ENCODE measurements at places on chromosomes 6 and 20. TPM values are rescaled to one million over a fixed set of nuclear protein-coding genes. Genes with fewer than 3 reads are reported as not detected.

The TAAR5 gene
- total RNA-seq = not detected

The NNAT gene
- total RNA-seq = not detected

The SLC17A9 gene
- total RNA-seq = 19.2 TPM

The GPSM3 gene
- 11.6 TPM for total RNA-seq

The BCL2L1 gene
- 212 TPM for total RNA-seq

The ITPR3 gene
- 98.4 TPM for total RNA-seq

The TAP2 gene
- 20.1 TPM for total RNA-seq

The PAK5 gene
- not detected for total RNA-seq

The DDX43 gene
- total RNA-seq = 0.66 TPM

The OGFRL1 gene
- total RNA-seq = 27.9 TPM

The CDC40 gene
- 36.3 TPM for total RNA-seq

The FERMT1 gene
- 6.5 TPM for total RNA-seq

The BPHL gene
- total RNA-seq = 13.9 TPM

The MEP1A gene
- not detected for total RNA-seq

The SLC25A27 gene
- total RNA-seq = 4.2 TPM

The HMGCLL1 gene
- not detected for total RNA-seq

The TNFRSF21 gene
- total RNA-seq = 26.5 TPM

The DDO gene
- total RNA-seq = not detected

The PMEPA1 gene
- total RNA-seq = 11.3 TPM

The THBD gene
- total RNA-seq = 38.6 TPM

The SRSF3 gene
- 550 TPM for total RNA-seq

The SLC35D3 gene
- total RNA-seq = not detected

The DSP gene
- 0.22 TPM for total RNA-seq

The OLIG3 gene
- total RNA-seq = not detected

The FOXQ1 gene
- under 0.01 TPM for total RNA-seq

The MDFI gene
- total RNA-seq = 24.6 TPM

The EXOC2 gene
- total RNA-seq = 68.6 TPM

The MMP24 gene
- 0.27 TPM for total RNA-seq

The EYA4 gene
- total RNA-seq = not detected

The GINS1 gene
- 33.9 TPM for total RNA-seq

The SLC17A4 gene
- not detected for total RNA-seq

The KCNQ5 gene
- not detected for total RNA-seq

The ZBP1 gene
- not detected for total RNA-seq

The BMP7 gene
- total RNA-seq = not detected

The PRICKLE4 gene
- 3.3 TPM for total RNA-seq

The ALDH8A1 gene
- total RNA-seq = 0.27 TPM

The BMP2 gene
- total RNA-seq = 41.5 TPM

The HLA-DQA1 gene
- not detected for total RNA-seq

The HLA-DPB1 gene
- 20.8 TPM for total RNA-seq

The RALGAPB gene
- total RNA-seq = 74.2 TPM
